ENCODE measurements at places on chromosomes 1 and 21.

GRCh38 chr1:113976609-113977278, 2.5 kb upstream of the OLFML3 start:
- H3K27me3 ChIP-seq = no peaks in the 10 kb centered on the region
- H3K4me1 ChIP-seq = peaks cover 18% of the 10 kb centered on the region
- no peak for DNase-seq
- no peak overlapping the region for H3K27ac ChIP-seq
- H3K36me3 ChIP-seq = peaks cover 30% of the 10 kb centered on the region

- H3K27ac ChIP-seq = no peak overlapping the region
- H3K4me1 ChIP-seq = peaks cover 6% of the 10 kb centered on the region
- H3K4me3 ChIP-seq = no peak overlapping the region
Observed at GRCh38 chr21:42956824-42957630, 17.3 kb upstream of the PKNOX1 start.

- no peak overlapping the region for H3K4me3 ChIP-seq
- H3K36me3 ChIP-seq = no peaks in the 10 kb centered on the region
- no peak overlapping the region for H3K27ac ChIP-seq
Observed at GRCh38 chr1:92504291-92505014, 17.7 kb upstream of the GFI1 start.

DNA sequence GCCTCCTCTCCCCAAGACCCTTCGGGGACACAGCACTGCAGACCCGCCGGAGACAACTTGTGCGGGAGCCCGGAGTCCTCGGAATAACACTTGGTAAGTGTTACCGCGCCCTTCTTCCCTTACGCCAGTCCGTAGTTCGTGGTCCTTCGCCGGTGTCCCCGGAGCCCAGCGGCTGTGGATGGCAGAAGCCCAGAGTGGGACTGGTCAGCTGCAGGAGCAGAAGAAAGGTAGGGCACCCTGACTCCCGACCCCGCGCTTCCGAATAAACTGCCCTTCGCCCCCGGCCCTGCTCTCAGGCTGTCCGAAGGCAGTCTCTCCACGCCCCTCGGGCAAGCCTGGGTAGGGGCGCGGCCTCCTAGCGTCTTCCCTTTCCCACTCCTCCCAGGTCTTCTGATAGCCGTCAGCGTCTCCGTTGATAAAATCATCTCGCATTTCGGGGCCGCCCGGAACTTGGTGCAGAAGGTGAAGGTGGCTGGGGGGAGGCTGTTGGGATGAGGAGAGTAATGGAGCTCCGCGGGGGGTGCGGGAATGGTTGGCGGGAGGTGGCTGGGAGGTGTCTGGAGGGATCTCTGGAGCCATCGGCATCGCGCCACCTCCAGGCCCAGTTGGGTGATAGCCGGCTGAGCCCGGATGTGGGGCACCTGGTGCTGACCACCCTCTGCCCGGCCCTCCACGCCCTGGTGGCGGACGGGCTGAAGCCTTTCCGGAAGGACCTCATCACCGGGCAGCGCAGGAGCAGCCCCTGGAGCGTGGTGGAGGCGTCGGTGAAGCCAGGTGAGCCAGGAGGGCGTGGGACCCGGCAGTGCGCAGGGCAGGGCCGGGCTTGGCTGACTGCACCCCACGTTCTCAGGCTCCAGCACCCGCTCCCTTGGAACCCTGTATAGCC, 4.3 kb downstream of the RUSC1 start:
- H3K4me1 ChIP-seq = peaks cover 45% of the 10 kb centered on the region
- peaks cover 2% of the 10 kb centered on the region for H3K27me3 ChIP-seq
- H3K36me3 ChIP-seq = peaks cover 4% of the 10 kb centered on the region
- DNase-seq = no peak
- H3K4me3 ChIP-seq = peak overlapping the region; percentile 95
- H3K27ac ChIP-seq = peak overlapping the region; percentile 89

DNA sequence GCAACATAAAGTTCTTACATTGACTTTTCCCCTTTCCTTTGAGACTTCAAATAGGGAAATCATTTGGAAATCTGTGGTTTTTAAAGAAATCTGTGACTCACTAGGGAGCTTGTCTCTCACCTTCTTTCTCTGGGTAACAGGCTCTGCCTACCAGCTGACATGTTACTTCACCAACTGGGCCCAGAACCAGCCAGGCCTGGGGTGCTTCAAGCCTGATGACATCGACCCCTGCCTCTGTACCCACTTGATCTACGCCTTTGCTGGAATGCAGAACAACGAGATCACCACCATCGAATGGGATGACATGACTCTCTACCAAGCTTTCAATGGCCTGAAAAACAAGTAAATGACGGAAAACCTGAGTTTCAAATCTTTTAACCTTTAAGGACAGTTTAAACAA, 9.2 kb upstream of the CHIA start:
- H3K4me3 ChIP-seq = no peak overlapping the region
- H3K36me3 ChIP-seq = no peaks in the 10 kb centered on the region
- no peaks in the 10 kb centered on the region for H3K4me1 ChIP-seq
- no peak overlapping the region for H3K27ac ChIP-seq
